ENCODE measurements at places on chromosomes 1 and 21. TPM values are rescaled to one million over a fixed set of nuclear protein-coding genes. Genes with fewer than 3 reads are reported as not detected.

Gene PDE9A
- 32.6 TPM for total RNA-seq

Gene PDC
- not detected for total RNA-seq

Gene IVL
- not detected for total RNA-seq

Gene UBXN10
- total RNA-seq, result 0.13 TPM

Gene OR2C3
- total RNA-seq, result not detected

Gene OVAAL
- total RNA-seq, result not detected

DNA sequence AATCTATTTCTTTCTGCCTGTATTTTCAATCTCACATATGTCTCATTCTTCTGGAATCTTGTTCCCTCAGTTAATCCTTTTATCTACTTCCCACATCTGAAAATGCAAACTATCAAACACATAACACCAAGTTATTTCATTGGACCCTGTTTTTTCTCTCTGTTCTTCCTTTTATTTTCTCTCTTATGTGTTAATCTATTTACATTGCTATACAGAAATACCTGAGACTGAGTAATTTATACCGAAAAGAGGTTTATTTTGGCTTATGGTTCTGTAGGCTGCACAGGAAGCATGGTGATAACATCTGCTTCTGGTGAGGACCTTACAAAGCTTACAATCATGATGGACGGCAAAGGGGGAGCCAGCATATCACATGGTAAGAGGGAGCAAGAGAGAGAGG is 247.6 kb downstream of the TGFB2 start:
- no peak for DNase-seq

DNA sequence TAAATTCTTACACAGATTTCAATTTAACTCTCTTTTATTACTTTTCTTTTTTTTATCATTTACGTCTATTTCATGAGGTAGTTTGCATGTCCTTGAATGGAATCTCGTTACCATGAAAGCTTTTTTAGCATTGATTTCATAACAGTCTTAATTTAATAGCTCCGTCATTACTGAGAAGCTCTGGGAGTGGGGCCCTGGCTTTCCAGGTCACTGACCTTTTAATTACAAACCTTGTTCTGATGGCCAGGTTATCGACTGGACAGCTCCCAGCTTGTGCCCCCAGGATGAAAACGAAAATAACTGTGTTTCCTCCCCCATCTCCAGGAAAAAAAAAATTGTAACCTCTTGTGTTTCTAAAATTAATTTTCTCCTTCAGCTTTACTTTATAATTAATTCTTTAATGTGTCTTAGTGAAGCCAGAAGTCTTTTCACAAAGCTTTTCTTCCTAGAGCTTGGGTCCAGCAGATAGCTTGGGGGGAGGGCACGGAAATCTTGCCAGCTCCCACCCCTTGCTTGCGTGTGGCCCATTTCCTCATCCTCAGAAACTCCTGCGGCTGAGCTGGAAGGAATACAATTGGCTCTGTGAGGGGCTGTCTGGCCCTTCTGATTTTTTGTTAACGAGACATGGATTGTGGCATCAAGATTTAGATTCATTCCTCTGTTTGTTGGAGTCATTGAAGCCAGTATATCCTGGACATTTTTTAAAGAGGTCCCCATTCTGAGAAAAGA is 65.7 kb downstream of the PEX14 start:
- no peak for DNase-seq

- DNase-seq, result no peak
These were observed 5.9 kb downstream of the PLOD1 start for GRCh38 chr1:11940260-11940921.

- DNase-seq, result no peak
These were observed 136.6 kb downstream of the SYF2 start for GRCh38 chr1:25095635-25096200.

DNA sequence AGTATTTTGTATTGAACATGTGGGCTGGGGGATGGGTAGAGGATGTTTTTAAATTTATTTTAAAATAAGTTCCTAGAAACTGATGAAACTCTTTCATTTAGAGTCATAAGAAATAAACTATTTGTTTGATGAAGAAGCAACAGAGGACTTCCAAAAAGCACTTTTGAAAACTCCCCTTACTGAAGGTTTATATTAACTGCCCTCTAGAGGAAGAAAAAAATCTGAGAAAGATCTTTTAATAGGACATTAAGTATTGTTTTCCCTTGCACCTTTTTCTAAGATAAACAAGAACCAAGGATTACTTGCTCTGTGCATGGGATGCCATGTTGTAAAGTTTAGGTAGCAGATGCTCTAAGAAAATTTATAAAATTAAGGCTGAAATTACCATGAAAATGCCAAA is 14.1 kb downstream of the DISP1 start:
- no peak for DNase-seq

DNA sequence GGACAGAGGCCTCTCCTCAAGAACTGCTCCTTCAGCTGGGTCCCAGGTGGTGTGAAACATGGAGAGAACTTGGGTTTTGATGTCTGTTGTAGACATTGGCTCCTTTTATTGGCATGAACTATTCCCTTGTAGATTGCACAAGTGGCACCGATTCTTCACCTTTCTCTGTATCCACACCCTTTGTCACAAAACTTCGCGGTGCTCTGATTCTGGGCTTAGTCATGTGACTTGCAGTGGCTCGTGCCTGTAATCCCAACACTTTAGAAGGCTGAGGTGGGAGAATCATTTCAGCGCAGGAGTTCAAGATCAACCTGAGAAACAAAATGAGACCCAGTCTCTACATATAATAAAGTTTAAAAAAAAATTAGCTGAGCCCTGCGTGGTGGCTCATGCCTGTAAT is 42.5 kb upstream of the EYA3 start:
- DNase-seq, result no peak

DNA sequence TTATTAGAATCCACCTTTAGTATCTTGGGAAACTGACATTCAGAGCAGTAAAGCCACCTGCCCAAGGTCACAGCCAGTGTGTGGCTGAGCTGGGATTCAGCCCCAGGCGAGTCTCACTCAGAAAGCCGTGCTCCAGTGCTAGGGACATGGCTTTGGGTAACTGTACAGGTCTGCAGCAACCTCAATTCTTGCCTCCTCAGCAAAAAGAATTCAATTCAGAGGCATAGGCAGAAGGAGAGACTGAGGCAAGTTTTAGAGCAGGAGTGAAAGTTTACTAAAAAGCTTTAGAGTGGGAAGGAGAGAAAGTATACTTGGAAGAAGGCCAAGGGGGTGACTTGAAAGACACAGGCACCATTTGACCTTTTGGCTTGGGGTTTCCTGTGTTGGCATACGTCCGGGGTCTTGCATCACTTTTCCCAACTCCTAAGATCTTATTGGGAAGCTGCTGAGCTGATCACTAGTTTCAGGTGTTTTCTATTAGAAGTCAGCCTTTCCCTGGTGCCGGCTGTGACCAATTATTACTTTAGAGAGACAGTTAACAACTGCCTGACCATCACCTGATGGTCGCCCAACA is 529.3 kb downstream of the MATN1 start:
- DNase-seq, result no peak

DNA sequence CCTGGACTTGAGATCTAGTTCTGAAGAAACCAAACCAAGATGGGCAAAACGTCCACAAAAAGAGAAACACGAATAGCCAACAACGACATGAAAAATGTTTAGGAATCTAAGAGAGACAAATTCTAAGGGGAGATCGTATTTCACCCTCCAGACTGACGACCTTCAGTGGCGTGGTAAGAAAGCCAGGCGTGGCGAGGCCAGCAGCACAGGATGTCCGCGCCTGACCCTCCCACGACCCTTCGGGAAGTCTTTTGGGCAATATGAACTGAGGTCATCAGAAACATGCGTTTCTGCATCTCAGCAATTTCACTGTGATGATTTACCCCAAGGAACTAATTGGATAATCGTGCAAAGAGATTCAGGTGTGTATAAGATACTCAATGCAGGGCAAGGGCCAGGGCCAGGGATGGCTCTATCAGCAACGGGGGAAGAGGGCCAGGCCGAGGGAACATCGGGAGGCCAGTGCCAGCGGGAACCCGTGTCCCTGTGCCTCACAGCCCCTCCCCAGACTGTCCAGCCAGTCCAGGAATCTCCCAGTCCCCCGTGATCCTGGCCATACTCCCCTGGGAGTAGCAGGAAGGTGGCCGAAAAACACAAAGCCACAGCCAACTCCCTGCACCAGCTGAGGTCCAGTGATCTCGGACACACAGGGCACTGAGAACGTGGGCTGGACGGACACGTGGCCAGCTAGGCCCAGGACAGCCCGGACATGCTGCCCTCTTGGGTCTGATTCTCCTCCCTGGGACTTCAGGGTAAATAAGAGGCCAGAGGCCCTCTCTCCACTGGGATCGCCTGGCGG is 53.6 kb upstream of the ADARB1 start:
- no peak for DNase-seq

DNA sequence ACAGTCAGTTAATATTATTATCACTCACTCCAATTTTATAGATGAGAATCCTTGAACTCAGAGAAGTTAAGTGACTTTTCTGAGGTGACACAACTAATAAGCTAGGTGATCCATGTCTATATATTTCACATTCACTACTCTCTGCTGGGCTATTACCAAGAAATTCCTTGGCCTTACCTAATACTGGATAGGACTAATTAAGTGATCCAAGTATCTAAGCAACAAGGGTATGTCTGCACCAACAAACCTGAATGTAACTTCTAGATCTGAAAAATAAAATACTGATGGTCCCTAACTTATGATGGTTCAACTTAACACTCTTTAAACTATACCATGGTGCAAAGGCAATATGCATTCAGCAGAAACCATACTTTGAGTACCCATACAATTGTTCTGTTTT is 14.8 kb upstream of the CASQ2 start:
- no peak for DNase-seq

- no peak for DNase-seq
These were observed 862.3 kb upstream of the PRMT6 start for GRCh38 chr1:106194206-106194605.

DNA sequence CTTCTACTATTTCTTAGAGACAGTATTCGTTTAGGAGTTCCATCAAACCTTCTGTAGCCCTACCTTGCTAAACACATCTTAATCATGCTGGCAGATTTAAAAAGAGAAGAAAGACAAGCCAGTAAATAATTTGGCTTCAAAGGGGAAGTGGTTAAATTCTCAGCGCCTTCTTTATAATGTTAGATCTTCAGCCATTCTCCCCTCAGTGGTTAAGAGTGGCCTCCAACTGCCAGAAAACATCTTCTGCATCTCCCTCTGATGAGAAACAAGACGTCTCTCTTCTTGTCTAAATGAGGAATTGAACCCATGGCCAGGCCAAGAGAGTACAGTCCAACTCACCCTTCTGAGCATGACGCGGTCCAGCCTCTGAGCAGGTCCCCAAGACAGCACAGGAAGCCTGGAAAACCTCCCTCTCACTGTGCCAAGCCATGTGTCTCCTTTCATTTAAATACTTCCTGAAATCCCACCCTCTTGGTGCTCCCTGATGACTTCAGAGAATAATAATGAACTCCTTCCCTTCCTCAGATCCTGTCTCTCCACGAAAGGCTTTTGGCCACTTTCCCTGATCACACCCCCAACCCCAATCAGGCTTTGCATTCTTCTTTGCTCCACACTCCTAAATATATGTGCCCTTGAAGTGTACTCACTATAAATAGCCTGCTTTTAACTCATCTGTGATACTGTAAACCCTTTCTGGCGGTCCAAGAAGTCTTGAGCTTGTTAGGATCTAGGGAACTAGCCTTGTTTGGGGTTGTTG is 16.4 kb upstream of the LRRC52 start:
- no peak for DNase-seq
